ENCODE measurements at places on chromosomes 11 and 22.

- no peak for DNase-seq
Measured at GRCh38 chr11:132610216-132610615, 922.1 kb downstream of the OPCML start.

- DNase-seq: no peak
Measured at GRCh38 chr11:126347751-126348668, 7.5 kb upstream of the ST3GAL4 start.

GRCh38 chr11:64754124-64754918 lies 5.5 kb downstream of the PYGM start:
- no peak for DNase-seq

- no peak for DNase-seq
Measured at GRCh38 chr22:41280065-41280464, 5.9 kb downstream of the RANGAP1 start.

DNA sequence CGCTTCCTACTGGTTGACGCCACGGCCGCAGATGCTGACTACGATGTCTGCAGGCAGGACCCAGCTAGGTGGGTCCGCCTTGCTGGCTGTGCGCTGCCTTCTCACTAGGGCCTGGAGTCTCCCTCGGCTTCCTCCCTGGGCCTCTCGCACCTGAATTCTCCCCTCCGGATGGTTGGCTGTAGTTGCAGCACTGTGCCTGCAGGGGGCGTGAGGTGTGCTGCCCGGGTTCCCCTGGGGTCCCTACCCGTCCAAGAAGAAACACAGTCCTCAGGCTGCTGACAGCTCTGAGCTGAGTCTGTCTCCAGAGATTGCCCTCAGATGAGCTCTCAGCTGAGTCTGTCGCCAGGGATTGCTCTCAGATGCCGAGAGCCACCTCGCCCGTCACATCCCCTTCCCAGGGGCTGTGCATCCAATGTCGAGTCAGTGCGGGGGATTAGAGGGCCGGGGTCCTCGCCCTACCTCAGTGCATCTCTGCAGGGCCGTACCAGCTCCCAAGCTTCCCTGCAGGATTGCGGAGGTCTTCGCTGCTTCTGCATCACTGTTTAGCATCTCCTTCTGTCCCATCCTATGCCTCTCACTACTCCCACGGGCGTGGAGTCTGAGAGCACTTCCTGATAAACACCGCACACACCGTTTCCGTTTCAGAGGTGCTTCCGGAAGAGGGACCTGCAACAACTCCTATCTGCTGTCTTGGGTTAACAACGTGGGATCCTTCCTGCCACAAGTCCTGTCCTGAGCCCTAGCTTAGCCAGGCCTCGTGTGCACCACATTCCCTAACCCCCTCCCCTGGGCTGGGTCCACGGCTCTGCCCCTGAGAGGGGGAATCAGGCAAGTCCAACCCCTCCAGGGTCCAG lies 196.9 kb downstream of the CSNK2A3 start:
- peak; percentile 35 for DNase-seq

- no peak for DNase-seq
Measured at GRCh38 chr11:76083563-76084451, 122.5 kb downstream of the WNT11 start.

DNA sequence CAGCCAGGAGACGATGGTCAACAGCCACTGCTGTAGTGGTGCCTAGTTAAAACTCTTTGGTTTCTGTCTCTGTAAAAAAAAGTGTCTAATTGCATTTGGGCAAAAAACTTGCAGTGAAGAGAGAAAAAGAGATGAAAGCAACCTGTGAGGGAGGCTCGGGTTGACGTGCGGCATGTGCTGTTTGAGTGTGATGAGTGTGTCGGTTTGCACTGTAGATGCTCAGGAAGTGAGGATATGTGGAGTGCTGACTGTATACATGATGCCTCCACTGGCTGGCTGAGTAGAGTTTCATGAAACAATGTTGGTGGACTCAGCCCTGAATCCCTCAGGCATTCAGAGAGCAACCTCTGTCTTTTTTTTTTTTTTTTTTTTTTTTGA lies 4.3 kb upstream of the DGCR6L start:
- DNase-seq: peak; percentile 48

GRCh38 chr11:78313181-78313795 lies 104.3 kb downstream of the GAB2 start:
- no peak for DNase-seq

DNA sequence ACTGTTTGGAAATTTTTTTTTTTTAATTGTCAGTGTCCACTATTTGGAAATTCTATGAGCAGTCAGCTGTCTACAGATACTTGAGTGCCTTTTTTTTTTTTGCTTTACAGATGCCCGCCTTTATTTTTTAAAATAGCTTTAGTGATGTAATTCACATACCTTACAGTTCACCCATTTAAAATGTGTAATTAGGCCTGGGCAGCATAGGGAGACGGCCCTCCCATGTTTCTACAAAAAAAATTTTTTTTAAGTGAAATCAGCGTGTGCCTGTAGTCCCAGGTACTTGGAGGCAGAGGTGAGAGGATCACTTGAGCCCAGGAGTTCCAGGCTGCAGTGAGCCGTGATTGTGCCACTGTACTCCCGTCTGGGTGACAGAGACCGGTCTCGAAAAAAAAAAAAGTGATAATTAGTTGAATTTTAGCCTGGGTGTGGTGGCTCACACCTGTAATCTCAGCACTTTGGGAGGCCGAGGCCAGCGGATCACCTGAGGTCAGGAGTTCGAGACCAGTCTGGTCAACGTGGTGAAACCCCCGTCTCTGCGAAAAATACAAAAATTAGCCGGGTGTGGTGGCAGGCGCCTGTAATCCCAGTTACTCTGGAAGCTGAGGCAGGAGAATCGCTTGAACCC lies 1.5 kb downstream of the ZNF143 start:
- no peak for DNase-seq

DNA sequence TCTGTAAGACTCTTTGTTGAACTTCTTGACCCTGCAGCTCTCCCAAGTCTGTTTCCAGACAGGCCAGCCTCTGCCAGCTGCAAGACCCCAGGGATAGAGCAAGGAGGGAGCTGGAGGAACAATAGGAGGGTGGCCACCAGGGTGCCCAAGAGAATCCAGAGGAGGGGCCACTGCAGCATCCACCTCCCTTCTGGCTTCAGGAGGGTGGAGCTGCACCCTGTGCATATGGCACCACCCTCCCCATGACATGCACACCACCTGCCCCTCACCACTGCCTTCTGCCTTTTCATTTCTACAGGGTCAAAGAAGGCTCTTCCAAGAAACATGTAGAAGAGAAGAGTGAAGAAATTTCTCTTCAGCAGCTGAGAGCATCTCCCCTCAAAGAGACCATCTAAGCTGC lies 20.1 kb upstream of the POLA2 start:
- no peak for DNase-seq

GRCh38 chr11:14248580-14248981 lies 110.4 kb downstream of the RRAS2 start:
- DNase-seq: peak; percentile 20

GRCh38 chr22:37601540-37602442 lies 6.8 kb upstream of the GGA1 start:
- no peak for DNase-seq

DNA sequence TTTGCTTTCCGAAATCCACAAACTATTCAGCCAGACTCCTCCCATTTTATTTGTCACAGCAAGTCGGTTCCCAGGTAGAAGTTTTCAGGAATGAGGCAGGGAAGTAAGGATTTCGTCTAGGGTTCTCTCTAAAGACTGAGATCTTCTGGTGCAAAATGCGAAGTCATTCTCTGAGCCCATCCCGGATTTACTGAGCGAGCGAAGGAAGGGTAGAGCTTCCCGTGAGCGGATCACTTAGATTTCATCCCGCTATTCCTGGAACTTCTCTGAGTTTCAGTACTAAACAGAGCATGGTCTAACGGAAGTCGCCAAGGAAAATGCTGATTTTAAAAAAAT lies 3.1 kb upstream of the CALCA start:
- DNase-seq: no peak

- no peak for DNase-seq
Measured at GRCh38 chr22:20109411-20110358, 6.2 kb upstream of the RANBP1 start.

GRCh38 chr11:103398829-103399228 lies 289.6 kb downstream of the DYNC2H1 start:
- no peak for DNase-seq

DNA sequence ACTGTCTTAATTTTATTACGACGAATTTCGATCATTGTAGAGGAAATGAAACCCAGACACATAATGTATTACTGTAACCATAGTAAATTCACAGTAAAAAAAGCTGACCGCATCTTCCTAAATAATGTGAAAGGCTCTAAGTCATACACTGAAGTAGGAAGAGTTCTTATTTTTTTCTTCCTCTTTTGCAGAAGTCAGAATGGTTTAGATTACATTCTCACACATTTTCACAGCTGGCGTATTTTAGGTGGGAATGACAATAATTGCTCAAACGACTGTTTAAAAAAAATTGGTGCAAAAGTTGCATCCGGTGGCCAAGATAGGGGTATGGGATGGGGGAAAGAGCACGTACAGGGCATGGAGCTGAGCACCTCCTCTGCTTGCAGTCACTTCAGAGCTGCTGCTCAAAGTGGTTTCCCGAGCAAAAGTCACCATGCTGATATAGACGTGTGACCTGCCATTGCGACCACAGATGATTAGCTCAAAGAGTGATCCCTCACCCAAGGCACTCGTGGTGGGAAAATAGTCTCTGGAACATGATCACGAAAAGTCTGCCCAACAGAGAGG lies 35.3 kb downstream of the MMP13 start:
- DNase-seq: no peak

- DNase-seq: no peak
Measured at GRCh38 chr11:17853280-17853679, 118.7 kb downstream of the KCNC1 start.

- DNase-seq: no peak
Measured at GRCh38 chr22:31083923-31084810, 3.0 kb downstream of the SMTN start.

DNA sequence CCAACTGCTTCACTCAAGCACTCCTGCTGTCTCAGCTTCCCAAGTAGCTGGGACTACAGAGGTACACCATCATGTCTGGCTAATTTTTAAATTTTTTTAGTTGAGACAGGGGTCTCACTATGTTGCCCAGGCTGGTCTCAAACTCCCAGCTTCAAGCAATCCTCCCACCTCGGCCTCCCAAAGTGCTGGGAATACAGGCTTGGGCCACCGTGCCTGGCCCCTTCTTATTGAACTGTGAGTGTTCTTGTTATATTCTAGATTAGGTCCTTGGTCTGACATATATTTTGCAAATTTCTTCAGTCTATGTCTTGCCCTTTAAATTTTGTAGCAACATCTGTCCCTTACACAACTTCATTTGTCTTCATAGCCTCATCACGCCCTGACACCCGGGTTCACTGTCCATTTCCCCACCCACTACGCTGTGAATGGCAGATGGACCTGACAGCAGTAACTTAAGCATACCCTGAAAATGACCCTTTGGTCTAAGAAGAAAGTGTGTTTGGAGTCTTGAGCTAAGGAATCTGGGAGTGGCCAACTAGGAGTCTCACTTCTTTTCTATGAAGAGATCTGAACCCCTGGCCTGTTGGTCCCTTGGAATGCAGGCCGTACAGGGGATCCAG lies 4.2 kb upstream of the FAM118A start:
- DNase-seq: no peak

GRCh38 chr11:79076526-79077115 lies 364.2 kb downstream of the TENM4 start:
- peak; percentile 13 for DNase-seq

DNA sequence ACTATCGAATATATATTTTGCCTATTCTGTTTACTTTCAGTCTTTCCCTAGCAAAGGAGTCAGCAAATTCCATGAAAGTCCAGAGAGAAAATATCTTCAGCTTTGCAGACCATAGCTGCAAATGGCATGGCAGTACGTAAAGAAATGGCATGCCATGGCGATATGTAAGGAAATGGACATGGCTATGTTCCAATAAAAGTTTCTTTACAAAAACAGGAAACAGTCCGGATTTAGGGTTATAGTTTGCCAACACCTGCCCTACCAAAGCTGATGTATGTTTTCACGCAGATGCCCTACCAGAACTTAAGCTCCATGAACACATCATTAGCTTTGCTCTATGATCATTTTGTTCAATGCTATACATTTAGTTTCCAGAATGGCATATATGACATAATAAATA lies 19.5 kb downstream of the KIAA0930 start:
- no peak for DNase-seq

GRCh38 chr22:37455896-37456295 lies 28.6 kb upstream of the ELFN2 start:
- no peak for DNase-seq

DNA sequence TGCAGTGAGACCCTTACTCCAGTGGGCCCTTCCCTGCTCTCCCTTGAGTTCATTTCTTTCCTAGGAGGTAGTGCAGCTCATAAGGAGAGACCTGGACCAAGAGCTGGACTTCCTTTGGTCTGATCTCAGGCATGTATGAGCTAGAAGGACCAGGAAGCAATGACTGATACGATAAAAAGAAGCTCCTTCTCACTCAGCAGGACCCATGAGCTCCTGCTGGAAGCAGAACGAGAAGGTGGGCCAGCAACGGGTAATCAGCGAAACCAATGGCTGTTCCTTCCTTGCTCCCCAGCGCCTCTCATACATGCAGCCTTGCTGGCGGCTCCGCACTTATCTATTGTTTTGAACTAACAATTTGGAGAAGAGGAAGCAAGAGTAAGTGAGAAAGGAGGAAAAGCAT lies 56.8 kb downstream of the RPUSD4 start:
- no peak for DNase-seq

DNA sequence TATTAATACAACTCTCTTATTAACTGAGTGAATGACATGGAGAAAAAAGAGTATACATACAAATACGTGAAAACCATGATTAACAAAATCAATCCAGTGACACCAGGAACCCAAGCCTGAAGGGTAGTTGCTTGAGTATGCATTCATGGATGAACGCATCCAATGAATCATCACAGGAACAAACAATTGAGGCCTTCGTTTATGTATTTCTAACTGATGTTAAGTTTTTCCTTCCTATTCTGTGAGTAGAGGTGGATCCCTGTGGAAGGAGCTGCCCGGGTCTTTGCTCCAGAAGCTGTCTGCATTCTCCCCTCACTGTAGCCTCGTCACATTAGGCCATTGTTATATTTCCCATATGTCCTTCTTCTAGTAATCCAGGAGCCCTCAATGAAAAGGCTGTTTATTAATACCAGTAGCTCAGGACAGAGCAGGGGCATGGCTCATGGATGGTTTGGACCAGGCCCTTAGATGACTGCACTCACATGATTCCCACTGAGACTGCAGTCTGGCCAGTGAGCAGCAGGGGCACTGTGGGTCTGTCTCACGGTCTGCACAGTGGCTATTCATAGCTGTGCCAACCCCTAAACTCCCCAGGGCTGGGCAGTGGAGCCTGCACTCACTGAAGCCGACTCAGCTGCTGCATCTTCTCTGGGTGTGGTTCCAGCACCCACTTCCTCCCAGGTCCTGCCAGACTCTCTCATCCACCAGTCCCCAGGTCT lies 128.1 kb upstream of the TOP3B start:
- peak; percentile 49 for DNase-seq

GRCh38 chr11:71101606-71102005 lies 150.8 kb downstream of the SHANK2 start:
- DNase-seq: no peak

- peak; percentile 67 for DNase-seq
Measured at GRCh38 chr22:39661842-39662685, 91.5 kb downstream of the CACNA1I start.

DNA sequence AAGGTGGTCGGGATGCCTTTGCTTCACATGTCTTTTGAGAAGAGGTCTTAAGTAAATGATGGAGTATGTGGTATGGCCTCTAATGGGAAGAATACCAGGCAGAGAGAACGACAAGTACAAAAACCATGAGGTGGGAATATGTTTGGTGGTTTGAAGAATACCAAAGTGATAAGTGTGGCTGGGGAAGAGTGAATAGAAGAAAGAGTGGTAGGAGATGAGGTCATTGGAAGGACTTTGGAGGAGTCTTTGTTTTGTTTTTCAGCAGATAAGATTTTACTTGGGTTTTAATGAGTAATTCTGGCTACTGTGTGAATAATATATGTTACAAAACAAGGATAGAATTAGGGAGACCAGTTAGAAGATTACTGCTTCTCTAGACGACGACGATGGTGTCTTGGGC lies 515.4 kb downstream of the RAB38 start:
- no peak for DNase-seq

All from CD8-positive, alpha-beta T cell (primary cell).